ENCODE measurements at places on chromosomes 3 and 15. TPM values are rescaled to one million over a fixed set of nuclear protein-coding genes. Genes with fewer than 3 reads are reported as not detected.
A peak's percentile ranks its signal among the peaks of the same experiment; 100 is the strongest.

Gene SNTN
- not detected for polyA plus RNA-seq

GRCh38 chr3:126984391-126985131, 1.6 kb downstream of the PLXNA1 start:
- no peak for DNase-seq

DNA sequence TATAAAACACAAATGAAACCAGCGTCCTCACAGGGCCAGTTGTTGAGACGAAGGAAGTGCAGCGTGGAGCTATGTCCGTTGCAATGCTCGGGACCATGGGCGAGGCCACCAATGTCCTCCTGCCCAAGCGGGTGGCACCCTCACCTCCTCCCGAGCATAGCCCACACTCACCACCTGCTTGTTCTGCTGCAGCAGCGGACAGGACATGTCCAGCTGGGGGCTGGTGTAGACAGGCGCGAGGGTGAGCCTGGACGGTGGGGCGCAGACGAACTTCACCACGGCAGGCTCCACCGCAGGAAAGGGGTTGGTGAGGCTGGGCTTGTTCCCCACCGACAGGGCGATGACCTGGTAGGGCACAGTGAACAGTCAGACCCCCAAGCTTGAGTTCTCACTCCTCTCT, 62.1 kb downstream of the NUP210 start:
- no peak for DNase-seq

DNA sequence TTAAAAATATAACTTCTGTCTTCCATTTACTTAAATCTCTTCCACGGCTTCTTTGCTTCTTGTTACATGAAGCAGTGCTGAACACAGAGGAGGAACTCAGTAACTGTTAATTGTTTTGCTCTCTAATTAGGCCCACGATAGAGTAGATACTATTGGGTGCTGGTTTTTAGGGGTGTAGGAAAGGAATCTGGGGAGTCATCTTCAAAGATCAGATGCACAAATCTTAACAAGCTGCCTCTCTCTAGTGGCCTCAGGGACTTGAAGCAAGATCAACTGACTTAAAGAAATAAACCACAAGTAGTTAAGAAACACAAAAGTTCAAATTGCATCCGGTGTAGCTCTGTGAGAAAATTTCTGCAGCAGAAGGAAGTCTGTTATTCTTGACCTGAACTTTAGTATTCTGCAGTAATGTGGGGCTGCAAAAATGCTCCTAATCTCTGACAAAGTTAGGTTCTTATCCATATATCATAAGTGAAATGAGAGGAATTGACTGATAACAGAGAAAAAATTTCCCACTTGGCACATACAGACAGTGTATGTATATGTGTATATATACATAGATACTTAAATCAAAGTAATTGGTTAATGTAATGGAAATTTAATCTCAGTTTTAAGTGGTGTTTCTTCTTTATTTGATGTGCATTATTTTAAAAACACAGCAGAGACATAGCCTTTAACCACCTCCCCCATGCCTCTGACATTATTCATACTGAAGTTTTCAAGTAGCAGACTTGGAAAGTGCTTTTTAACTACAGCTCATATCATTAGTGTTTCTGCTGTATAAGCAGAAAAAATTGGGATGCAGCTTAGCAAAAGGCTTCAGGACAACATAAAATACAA, 51.8 kb downstream of the CHST2 start:
- no peak for DNase-seq

GRCh38 chr15:25689592-25689991, 173.5 kb downstream of the ATP10A start:
- peak; percentile 12 for DNase-seq

GRCh38 chr3:56800130-56800831, 1.5 kb downstream of the ARHGEF3 start:
- DNase-seq: no peak

- no peak for DNase-seq
Measured at GRCh38 chr3:171354706-171355582, 105.3 kb downstream of the TNIK start.

GRCh38 chr15:68819495-68820294, 1.0 kb downstream of the ANP32A start:
- DNase-seq: peak; percentile 56

Gene PEX5L
- polyA plus RNA-seq: not detected

DNA sequence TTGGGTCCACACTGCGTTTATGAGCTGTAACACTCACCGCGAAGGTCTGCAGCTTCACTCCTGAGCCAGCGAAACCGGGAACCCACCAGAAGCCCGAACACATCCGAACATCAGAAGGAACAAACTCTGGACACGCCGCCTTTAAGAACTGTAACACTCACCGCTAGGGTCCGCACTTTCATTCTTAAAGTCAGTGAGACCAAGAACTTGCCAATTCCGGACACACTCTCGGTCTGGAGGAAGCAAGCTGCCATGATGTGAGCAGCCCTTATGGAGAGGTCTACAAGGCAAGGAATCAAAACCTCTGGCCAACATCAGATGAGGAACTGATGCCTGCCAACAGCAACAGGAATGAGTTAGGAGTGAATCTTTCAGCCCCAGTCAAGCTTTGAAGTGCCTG, 62.9 kb downstream of the SLC28A2 start:
- DNase-seq: no peak

GRCh38 chr15:52020221-52021085, 1.4 kb downstream of the MAPK6 start:
- no peak for DNase-seq

- no peak for DNase-seq
Measured at GRCh38 chr3:27888562-27888961, 166.4 kb upstream of the EOMES start.

DNA sequence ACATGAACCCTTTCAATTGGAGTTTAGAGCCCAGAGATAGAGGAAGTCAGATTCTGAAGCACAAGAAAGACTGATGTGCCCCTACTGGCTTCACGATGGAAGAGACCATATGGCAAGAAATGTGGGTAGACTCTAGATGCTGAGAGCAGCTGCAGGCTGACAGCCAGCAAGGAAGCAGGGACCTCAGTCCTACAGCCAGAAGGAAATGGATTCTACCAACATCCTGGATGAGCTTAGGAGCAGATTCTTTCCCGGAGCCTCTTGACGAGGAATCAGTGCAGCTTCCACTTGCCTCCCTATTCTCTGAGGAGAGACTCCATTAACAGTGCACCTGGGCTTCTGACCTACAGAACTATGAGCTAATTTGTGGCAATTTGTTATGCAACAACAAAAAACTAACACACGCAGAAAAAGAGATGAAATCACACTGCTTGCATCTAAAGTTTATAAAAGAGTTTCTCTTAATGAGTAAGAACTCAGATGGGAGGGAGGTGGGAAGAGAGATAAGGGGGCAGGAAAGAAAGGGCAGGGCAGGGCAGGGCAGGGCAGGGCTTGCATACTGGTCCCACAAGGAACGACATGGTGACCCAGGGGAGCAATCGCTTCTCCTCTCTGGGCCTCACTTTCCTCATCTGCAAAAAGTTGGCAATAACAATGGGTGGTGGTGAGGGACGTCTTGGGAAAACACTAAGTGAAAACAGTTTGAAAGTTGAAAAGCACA, 440.9 kb downstream of the FOXP1 start:
- DNase-seq: no peak

DNA sequence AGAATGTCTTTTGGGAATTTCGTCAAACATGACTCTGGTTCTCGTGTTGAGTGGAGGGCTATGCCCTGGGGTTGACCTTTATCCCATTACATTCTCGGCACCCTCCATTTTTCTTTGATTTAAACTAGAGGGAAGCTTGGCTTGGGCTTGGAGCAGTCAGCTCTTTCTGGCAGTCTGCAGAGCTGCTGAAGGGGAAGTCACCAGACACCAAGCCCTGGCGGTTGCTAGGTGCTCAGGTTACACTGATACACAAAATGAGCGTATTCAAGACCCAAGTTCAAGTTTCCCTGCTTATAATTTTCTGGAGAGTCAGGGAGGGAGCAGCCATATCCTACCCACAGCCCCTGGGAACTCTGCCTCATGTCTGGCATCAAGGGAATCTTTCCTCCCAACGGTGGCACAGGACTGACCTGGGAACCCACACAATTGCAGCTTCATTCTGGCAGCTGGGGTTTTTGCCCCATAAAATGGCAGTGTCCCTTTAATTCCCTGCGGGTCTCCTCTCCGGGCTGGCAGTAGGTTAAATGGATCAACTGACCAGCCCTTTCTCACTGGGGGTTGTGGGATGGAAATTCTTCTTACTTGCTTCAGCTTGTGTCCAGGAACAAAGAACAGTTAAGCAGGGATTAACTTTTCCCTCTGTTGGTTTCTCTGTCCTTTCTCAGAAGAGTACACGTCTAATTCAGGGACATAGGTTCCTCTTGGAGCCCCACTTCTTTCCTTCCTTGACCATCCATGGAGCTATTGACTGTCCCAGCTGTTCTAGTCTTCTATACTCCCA, 110.0 kb upstream of the DLG1 start:
- DNase-seq: no peak

GRCh38 chr3:154795582-154795981, 284.5 kb upstream of the MME start:
- DNase-seq: no peak

Gene INTS14
- 30.5 TPM for polyA plus RNA-seq

Gene SERPINI1
- polyA plus RNA-seq: 8.9 TPM

Gene CASR
- polyA plus RNA-seq: not detected

- no peak for DNase-seq
Measured at GRCh38 chr3:7759630-7760029, 742.0 kb upstream of the LMCD1 start.

Gene OR5H15
- polyA plus RNA-seq: not detected

Gene ARIH1
- 29.9 TPM for polyA plus RNA-seq

GRCh38 chr15:32884146-32884545, 166.3 kb downstream of the GREM1 start:
- DNase-seq: no peak

GRCh38 chr3:101151286-101151913, 158.2 kb upstream of the ABI3BP start:
- DNase-seq: no peak

Gene GOLGA6D
- not detected for polyA plus RNA-seq

Gene C3orf85
- polyA plus RNA-seq: 0.82 TPM

DNA sequence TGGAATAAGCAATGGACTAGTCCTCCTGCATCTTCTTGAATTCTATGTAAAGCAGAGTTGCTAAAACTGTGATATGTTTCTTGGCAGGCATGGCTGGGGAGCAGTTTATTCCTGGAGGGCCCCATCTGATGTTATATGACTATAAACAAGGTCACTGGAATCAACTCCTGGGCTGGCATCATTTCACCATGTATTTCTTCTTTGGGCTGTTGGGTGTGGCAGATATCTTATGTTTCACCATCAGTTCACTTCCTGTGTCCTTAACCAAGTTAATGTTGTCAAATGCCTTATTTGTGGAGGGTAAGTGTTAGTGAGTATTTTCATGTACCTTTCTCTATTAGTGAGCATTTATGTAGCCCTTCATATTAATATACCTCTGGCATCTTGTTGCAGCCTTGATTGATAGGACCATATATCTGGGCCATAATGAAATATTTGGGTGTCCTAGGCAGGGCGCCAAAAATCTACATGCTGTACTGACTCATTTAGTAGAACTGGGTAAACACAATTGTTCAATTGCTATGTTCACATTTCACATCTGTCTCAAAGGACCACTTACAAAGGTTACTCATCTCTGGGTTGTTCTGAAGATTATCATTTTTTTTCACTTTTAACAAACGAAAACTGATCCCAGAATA, 52.6 kb upstream of the ADGRG7 start:
- no peak for DNase-seq

DNA sequence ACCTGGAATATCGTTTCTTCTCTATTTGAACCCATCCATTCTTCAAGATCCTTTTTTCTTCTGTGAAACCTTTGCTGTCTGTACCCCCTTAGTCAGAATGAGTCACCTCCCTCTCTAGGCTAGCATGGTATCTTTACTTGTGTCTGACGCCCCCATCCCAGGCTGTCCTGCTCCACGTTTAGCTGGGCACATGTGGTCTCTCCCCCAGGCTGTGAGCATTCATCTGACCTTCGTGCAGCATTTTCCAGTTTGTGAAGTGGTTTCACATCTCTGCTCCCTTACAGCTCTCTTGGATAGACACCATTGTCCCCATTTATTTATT, 14.3 kb upstream of the TLE3 start:
- no peak for DNase-seq

Gene ARRDC4
- 27.2 TPM for polyA plus RNA-seq
